PC-9 (cell line): ENCODE measurements at places on chromosomes 2 and 18.

DNA sequence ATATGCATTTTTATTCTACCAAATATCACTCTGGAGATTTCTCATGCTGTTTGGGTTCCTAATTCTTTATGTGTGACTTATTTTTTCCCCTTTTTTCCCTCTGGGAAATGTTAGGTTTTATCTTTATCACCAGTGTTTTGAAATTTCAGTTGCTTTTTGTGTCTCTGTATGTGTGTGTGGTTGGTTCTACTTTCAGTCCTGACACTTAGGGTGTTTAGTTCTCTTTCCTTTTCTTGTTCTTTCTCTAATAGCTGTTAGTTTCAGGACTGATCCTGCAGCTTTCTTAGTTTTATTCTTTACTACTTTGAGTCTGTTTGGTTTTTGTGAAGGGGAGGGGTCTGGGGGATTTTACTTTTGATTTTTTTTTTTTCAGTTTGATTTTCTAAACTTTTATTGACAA, 23.1 kb downstream of the PPM1B start:
- no peak for DNase-seq

GRCh38 chr18:24104486-24104885, 34.4 kb upstream of the CABYR start:
- DNase-seq = no peak

GRCh38 chr2:239154971-239155805, 245.6 kb downstream of the HDAC4 start:
- DNase-seq = no peak

DNA sequence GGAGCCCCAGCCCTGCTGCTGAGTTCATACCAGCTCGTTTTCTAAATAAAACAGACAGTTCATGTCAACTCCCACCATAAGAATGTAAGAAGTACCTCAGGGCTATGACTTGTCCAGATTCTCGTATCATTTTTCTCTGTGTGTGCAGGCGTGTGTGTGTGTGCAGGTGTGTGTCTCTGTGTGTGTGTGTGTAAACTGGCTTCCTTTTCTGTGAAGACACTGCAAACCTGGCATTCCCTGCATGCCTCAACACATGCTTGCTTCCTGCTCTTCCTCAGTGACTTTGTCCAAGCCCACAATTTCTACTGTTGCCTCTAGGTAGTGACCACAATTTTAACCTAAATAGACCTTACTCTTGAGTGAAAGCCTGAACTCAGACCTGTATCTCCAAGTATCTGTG, 879.0 kb downstream of the SLC4A3 start:
- no peak for DNase-seq
